ENCODE measurements at places on chromosomes 1 and 21.

DNA sequence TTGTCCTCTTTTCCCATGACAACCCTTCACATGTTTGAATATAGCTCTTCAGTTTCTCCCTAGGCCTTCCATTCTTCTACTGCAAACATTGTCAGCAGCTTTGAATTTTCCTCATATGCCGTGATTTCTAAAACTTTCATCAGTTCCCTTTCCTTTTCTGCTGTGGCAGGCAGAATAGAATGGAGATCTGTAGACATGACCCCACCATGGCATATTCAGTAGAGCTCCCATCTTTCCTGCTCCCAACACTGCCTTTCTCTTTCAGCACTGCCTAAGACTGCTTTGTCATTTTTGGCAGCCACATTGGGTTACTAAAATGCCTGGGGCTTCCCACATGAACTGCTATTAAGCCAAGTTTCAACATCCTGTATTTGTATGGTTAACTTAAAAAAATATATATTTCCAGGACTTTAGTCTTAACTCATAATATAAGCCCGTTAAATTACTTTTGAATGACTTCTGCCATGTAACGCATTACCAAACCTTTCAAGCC lies 60.9 kb downstream of the TBX19 start:
- DNase-seq = no peak

GRCh38 chr1:113830039-113830438 lies 17.8 kb upstream of the RSBN1 start:
- no peak for DNase-seq

DNA sequence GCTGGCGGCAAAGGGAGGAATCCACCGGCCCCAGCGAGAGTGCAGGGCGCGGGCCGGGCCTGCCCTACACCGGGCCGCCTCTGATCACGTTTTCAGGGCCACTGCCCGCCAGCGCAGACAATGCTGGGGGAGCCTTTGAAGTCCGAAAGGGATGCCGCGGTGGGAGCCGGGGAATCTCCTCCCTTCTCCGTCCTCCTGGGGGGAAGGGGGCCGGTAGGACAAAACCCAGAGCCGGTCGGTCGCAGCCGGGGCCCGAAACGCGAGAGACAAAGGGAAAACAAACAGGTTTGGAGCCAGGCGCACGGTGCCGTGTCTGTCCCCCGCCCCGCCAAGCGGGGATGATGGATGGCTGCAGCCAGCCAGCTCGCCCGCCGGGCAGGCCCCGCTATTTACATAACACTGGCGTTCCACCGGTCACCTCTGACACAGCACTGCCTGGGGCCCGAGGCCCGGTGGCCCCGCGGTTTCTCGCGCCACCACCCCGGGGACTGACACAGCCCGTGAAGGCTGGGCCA lies 92.0 kb downstream of the CASZ1 start:
- no peak for DNase-seq

DNA sequence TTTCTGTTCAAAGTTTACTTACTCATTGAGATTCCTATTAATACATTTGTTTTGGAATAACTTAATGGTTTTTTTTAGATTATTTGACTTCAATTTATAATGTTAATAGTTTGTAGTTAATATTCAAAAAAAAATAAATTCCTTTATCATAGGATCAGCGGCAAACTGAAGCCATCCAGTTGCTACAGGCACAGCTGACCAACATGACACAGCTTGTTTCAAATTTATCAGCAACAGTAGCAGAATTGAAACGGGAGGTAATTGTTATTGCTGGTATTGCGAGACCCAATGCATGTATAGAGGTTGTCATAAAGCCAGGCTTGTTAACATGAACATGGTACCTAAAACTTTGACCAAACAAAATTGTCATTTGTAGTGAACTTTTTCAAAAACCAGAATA lies 59.0 kb upstream of the FASLG start:
- no peak for DNase-seq

DNA sequence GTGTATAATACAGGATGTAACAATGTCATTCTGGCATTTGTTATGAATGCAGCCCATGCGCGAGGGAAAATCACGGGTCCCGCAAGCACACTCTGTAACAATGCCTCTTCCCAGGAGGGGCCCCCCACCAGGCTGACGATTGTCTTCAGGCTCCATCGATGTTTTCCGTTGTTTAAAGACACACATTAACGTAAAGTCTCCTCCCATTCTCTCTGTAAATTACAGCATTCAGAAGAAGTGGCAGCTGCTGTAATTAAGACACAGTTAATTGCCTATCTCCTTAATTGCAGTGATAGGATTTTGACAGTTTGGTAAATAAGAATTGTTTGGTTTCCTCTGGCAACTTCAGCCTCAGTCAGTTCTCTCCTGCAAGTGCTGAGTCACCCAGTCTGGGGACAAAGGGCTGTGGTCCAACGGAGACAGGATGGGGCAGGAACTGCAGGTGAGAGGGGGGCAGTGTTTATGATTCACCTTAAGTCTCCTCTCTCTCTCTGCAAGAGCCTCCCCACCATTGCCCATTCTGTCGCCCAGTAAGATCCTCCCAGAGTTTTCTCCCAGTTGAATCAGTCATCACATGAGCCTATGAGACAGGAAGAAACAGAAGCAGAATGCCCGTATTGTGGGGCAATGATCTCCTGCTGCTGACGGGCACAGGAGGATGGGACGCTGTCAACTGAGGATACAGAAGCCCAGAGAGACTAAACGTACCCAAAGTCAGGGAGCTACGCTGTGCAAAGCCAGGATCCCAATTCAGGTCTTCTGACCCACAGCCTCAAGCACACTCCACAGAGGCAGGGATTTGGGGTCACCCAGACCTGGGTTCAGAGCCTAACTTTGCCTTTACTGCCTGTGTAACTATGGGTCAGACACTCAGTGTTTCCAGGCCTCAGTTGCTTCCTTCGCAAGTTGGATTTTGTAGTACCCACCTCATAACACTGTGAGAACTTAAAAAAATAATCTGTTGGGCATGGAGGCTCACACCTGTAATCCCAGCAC lies 110.0 kb downstream of the ADSS2 start:
- DNase-seq = peak; percentile 80

DNA sequence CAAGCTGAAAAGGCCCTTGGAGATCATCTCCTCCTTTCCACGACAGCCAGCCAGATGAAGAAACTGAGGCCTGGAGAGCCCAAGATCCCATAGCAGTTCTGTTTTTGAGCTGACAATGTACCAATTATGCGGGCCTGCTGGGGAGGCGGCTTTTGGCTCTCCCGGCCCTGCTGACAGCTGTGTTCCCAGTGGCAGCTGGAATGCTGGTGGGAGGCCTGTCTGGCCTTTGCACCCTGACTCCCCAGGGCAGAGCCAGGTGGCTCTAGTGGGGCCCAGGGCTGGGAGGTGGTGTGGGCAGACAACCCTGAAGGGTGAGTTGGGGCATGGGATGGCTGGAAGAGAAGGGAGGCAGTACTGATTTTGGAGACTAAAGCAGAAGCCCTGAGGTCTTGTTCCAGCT lies 30.7 kb upstream of the WASF2 start:
- DNase-seq = no peak

DNA sequence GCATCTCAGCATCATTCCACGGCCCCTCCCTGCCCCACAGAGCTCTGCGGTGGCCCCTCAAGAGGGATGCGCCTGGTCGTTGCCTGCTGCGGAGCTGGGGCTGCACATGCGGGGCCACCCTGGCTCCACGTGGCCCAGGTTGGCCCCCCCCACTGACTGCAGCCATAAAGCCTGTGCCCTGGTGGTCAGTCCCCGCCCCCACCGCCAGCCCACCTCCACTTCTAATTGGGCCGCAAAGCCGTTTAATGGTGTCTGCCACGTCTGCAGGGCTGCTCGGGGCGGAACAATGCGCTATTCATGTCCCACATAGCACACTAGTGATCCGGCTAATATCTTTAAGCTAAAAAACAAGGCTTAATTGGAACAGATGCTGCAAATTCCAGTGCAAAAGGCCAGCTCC lies 33.5 kb upstream of the ACTRT2 start:
- DNase-seq = no peak

GRCh38 chr1:185645162-185645640 lies 89.0 kb upstream of the HMCN1 start:
- DNase-seq = no peak

GRCh38 chr1:83741348-83741747 lies 257.6 kb downstream of the TTLL7 start:
- no peak for DNase-seq

GRCh38 chr1:84936116-84936810 lies 43.3 kb upstream of the LPAR3 start:
- DNase-seq = peak; percentile 69

DNA sequence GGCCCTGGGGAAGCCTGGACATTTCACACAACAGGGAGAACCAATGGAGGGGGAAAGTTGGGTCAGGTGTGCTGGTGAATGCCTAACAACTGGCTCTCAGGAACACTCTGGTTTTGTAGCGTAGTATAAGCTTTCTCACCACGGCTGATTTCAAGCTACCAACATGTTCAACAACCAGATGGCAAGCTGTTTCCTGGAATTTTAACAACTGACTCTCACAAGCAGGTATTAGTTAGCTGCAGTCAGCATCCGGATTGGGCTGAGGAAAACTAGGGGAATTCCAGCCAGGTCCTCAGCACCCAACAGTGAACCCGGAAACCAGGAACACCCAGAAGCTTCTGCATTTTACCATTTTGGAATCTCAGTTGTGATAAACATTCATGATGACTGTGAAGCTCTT lies 162.3 kb upstream of the CAMK1G start:
- no peak for DNase-seq

- DNase-seq = no peak
Observed at GRCh38 chr1:41639332-41639936, 155.0 kb upstream of the EDN2 start.

- DNase-seq = no peak
Observed at GRCh38 chr1:17874710-17875109, 119.6 kb downstream of the ACTL8 start.

DNA sequence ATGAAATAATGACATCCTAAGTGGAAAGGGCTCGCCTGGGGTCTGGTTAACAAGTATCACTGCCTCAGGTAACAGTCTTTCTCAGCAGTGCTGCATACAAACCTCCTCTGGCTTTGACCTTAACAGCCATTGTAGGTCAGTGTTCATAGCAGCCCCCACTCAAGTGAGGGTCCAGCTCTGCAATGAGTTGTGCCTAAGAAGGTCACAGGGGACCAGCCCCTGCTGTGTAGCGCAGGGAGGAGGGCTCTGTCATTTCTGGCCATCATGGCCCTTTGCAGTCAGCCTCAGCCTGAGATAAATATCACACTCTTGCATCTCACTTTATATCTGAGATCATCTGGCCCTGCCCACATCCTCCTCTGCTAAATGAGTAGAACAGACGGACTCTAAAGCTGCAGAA lies 18.1 kb upstream of the MYSM1 start:
- no peak for DNase-seq
